ENCODE measurements at places on chromosomes 3 and 15.

DNA sequence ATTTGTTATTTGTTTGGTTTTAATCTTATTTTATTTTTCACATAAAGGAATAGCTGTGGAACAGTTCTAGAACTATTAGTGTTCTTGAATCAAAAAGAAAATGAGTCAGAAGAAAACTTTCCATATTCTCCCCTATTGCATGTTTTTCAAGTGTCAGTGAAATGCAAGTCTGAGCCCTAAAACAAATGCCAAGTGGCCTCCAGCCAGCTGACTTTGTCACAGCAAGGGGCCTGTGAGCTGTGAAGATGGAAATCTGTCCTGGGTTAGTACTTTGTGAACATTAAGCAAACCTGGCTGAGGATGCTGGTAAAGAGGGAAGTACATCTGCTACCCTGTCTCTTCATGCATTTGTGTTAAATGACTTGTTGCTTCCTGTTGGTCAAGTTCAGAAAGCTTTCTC is 14.2 kb downstream of the LRRC49 start:
- DNase-seq = no peak

DNA sequence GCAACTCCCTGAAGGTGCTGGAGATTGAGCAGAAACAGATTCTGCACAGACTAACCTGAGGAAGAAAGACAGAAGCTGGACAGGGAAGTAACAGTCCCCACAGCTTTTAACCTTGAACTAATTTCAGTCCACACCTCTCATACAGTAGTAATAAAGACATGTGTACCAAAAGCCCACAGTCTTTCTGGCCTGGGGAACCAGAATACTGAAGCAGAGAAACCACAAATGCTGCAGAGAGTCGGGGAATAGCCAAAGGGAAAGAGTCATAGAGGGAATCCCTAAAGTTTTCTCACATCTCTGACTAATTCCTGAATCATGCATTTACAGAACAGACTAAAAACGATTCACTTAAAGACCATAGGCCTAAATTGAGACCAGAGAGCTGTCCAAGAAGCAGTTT is 503.4 kb upstream of the NECTIN3 start:
- no peak for DNase-seq

- no peak for DNase-seq
Measured at GRCh38 chr3:89059211-89059925, 48.1 kb upstream of the EPHA3 start.

GRCh38 chr3:65928110-65928509 is 110.6 kb downstream of the MAGI1 start:
- no peak for DNase-seq

DNA sequence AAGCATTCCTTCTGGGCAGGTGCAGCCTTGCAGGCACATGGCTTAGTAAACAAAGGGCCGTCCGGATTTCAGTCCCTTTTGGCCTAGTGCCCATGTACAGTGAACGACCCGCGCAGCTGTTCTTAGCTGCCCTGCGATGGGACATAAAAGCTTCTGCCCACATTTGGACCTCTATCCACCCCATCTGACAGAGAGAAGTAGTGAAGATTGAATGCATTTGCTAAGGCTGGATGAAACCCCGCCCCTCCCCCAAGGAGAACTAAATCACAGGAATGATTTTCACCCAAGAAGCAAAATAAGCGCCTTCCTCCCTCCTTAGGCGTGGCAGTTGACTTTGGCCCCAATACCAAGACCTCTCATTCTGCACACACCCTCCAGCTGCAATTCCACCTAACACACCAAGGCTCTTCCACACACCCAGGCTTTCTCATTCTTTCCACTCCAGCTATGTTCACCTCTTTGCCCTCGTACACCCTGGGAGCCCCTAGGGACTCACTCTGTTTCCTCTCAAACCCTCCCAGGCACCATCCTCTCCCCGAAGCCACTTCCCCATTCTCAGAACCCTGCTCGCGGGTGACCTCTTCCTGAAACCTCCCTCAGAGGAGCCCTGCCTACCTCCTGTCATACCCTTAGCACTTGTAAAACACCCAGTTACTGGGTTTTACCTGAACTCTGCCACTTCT is 14.1 kb upstream of the HRH1 start:
- peak; percentile 38 for DNase-seq

GRCh38 chr3:7388026-7388425 is 527.1 kb downstream of the GRM7 start:
- no peak for DNase-seq

GRCh38 chr3:98966862-98967546 is 65.5 kb upstream of the DCBLD2 start:
- DNase-seq = no peak

DNA sequence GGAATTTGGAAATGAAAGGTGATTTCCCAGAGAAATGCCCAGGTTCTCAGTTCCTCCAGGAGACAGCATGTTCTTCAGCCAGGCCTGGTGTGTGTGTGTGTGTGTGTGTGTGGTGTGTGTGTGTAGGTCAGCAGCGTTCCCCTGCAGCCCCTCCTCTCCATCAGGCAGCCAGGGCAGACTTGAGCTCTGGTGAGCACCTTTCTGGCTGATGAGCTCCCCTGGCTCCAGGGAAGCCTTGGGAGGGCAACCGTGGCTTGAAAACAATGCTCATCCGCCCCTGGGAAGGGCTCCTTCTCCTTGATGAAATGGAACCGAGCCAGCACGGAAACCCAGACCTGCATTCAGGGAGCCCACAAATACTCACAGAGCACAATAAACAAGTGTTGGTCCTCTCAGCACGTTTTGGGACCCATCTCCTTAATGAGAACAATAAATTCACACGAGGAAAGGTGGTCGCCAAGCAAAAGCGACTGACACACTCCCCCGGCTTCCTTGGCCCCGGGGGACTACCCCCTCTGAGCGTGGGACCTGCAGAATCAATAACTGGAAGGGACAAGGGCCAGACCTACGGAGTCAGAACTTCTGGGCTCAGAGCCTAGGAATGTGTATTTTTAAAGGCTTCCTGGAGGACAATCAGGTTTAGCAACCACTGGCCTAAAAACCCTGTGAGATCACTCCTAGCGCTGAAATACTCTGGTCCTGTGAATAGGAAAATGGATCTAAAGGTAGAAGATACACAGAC is 38.6 kb upstream of the HES1 start:
- DNase-seq = no peak

DNA sequence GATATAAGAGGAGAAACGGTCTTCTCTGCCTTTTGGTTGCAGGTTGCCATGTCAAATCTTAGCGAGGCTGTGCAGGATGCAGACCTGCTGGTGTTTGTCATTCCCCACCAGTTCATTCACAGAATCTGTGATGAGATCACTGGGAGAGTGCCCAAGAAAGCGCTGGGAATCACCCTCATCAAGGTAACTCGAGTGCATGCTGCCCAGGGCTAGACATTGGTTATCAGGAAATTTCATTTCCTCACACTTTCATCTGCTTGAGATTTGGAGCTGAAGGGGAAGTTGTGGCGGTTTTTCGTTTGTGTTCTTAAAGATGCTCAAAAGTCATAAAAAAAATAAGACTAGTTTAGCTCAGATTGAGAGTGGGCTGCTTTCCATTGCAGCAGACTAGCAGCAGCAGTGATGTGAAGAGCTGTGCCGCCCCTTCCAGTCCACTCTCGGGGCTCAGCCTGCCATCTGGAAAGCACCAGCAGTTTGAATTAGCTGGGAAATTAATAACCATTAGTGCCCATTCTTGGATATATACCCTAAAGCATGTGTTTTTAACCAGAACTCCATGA is 32.2 kb downstream of the GPD1L start:
- no peak for DNase-seq

DNA sequence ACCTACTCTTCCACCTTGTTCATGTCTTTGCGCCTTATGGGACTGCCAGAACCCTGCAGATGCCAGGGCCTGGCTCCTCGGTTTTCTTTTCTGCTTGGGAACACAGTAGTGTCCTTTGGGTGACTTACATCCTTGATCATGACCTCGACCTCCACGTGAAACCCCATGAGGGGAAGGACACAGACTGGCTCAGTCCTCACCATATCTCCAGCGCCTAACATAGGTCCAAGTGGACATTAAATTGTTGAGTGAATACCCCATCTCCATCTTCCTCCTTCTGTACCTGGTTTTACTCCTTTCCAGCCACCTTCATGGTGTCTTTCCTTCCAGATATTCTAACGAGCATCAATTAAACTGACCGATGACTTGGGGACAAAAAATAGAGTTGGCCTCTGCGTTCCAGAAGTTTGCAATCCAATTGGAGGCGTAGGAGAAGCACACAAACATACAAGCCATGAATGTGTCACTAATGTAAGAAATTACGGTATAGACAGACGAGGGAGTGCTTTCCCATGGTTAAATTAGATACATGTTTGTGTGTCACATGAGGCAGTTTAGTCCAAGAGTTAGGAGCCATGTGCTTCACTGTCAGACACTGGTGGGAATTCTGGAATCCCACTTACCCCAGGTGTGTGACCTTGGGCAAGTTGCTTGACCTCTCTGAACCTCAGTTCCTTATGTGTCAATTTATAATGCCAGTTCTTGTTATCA is 907 bp upstream of the HERC1 start:
- DNase-seq = no peak

DNA sequence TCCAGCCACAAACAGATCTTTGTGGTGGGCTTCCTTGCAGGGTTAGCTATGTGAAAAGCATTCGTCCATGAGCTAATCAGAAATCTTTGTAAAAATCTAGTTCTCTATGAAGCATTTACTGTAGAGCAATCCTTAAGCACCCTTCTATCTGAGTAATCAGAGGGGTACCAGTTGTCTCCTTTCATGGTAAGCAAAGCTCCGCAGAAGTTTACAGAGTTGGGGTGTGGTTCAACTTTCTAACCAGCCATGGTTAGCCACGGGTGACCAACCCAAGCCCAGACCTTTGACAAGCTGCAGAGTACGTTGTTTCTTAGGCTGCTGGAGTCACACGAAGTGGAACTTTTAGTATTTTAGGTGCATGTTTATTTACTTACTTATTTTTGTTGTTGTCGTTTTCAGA is 77.4 kb downstream of the FLNB start:
- DNase-seq = no peak

DNA sequence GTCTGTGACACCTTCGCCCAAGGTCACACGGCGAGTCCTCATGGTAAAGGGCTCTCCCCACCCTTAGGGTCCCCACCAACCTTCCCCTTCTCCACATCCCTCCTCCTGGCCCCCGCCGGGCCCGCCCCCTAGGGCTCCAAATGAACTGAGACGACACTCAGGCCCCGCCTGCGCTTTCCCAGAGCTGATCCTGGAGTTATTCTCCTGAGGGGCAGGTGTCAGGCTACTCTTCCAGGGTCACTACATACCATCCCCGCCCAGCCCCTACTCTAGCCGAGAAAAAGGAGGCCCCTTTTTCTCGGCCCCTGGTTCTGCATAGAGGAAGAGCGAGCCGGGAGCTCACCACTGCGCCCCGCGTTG is 292 bp downstream of the USP4 start:
- DNase-seq = no peak

DNA sequence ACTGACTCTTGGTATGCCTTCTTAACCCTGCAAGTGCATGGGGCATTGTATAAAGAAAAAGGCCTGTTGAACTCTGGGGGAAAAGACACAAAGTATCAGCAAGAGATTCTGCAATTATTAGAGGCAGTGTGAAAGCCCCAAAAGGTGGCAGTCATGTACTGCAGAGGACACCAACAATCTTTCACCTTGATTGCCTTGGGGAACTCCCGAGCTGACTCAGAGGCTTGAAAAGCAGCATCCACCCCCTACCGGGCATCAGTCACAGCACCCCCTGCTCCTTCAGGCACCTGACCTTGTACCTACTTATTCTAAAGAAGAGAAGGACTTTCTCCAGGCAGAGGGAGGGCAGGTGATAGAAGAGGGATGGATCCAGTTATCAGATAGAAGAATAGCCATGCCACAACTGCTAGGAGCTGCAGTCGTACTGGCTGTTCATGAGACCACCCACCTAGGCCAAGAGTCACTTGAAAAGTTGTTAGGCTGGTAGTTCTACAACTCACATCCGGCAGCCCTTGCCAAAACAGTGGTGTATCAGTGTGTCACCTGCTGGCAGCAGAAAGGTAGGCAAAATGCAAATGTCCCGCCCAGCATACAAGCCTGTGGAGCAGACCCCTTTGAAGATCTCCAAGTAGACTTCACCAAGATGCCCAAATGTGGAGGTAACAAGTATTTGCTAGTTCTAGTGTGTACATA is 241.6 kb upstream of the CNTN6 start:
- DNase-seq = no peak

DNA sequence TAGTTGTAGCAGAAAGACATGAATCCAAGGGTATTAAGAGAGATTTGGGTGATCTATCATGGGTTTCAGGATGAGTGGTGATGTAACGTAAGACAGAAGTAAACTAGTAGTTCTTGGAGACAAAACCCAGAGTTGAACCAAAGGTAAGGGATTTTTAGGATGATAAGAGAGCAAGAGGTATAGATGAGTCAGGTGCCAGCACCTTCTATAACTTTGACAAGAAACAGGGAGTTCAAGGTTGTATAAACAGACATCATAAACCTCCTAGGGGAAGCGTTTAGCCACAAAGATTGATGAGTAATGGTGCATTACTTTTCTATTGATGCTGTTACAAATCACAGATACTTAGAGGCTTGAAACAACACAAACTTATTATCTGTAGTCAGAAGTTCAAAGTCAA is 447.3 kb upstream of the ARHGEF26 start:
- no peak for DNase-seq

GRCh38 chr15:97933589-97933988 is 26.9 kb upstream of the ARRDC4 start:
- no peak for DNase-seq

- DNase-seq = no peak
Measured at GRCh38 chr3:100796556-100796955, 87.3 kb downstream of the TFG start.

DNA sequence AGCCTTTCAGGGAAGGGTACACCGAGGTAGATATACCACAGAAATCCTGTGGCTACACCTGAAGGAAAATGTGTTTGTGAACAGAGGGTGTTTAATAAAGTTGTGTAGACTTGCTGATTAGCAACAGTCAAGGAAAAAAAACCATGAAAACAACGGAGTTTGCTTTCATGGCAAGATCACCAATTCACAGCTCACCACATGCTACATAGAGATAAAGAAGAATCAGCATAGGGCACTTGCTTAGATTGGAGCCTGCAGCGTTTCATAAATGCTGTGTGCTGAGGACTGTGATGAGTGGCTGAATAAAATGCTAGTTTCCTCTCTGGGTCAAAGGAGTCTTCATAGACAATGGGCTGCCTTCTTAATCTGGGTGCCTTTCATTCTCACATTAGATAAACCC is 257.6 kb downstream of the SLC9A9 start:
- DNase-seq = no peak

- no peak for DNase-seq
Measured at GRCh38 chr15:92393071-92393979, at the start of gene ST8SIA2. Gene ST8SIA2 (plus strand): TSS chr15:92393881. CDS start chr15:92394065, 184 bp downstream.

DNA sequence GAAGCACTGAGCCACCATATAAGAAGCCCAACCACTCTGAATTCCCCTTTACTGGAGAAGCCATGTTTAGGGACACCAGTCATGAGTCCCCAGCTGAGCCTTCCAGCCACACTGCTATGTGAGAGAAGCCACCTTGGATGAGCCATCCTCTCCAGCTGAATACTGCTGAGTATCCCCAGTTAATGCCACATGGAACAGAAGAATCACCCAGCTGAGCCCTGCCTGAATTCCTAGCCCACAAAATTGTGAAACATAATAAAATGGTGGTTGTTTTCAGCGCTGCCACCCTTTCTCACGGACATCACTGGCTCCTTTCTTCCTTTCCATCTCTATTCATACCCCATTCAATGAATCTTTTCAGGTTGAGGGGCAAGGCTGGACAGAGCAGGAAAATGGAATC is 22.1 kb upstream of the LYZL4 start:
- DNase-seq = no peak

- no peak for DNase-seq
Measured at GRCh38 chr15:52095597-52096262, 16.8 kb downstream of the BCL2L10 start.

- peak; percentile 93 for DNase-seq
Measured at GRCh38 chr3:194046995-194047645, 88.8 kb upstream of the HES1 start.
